ENCODE measurements at places on chromosomes 6 and 20. TPM values are rescaled to one million over a fixed set of nuclear protein-coding genes. Genes with fewer than 3 reads are reported as not detected.

Gene TRIM31
- total RNA-seq = not detected

Gene POU5F1
- 0.33 TPM for total RNA-seq

Gene ETV7
- 0.99 TPM for total RNA-seq

Gene SLPI
- total RNA-seq = not detected

Gene MOG
- not detected for total RNA-seq

Gene EDN1
- total RNA-seq = 0.87 TPM

Data from smooth muscle cell of trachea (primary cell).